ENCODE measurements at places on chromosomes 4 and X.

DNA sequence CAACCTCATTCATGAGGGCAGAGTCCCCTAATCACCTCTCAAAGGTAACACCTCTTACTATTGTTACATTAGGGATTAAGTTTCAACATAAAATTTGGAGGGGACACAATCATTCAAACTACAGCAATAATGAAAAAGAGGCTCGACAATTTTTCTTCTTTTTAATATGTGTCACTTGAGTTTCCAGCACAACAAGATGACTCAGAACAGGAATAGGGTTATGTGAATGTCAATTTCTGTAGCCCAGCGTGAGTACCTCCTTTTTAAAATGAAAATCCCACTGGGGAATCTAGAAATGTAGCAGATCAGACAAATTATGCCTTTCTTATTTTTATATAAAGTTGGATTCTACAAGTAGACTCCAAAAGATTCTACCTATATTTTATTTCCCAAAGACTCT, 83.7 kb downstream of the ZNF330 start:
- DNase-seq: no peak

DNA sequence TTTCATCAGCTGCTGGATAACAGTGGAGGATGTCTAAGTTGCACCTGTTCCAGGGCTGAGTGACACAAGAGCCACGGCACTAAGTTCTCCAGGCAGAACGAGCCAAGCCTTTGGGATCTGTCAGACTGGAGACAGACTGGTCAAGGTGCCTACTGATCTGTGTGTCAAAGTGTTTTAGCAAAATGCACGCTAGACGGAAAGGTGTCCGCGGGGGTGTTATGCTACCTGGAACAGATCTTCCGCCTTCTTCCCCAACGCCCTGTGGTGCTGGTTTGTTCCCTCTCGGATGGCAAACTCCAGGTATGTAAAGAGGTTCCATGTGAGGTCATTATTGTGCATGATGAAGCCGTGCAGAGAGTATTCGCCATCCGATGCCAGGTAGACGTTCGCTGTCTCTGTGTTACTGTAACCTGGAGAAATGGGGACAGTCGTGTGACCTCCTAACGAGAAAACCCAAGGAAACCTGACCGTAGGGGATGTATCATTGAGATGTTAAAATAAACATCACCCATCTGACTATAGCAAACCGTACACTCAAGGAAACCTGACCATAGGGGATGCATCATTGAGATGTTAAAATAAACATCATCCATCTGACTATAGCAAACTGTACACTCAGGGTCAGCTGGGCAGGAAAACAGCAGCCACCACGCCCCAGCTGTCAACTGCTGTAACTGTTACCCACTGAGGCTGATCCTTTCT, 29.7 kb upstream of the SLC25A6 start:
- no peak for DNase-seq

GRCh38 chr4:60128888-60129287, 1071.2 kb upstream of the ADGRL3 start:
- DNase-seq: no peak

GRCh38 chr4:112109360-112110058, 35.7 kb upstream of the FAM241A start:
- no peak for DNase-seq

- DNase-seq: no peak
Observed at GRCh38 chr4:141290771-141291170, 70.1 kb downstream of the ZNF330 start.

- no peak for DNase-seq
Observed at GRCh38 chrX:38891641-38892413, 90.6 kb downstream of the MID1IP1 start.

GRCh38 chrX:19709812-19710518, 177.4 kb downstream of the SH3KBP1 start:
- no peak for DNase-seq
